GM18507 (cell line): ENCODE measurements at places on chromosomes 16 and 17.

DNA sequence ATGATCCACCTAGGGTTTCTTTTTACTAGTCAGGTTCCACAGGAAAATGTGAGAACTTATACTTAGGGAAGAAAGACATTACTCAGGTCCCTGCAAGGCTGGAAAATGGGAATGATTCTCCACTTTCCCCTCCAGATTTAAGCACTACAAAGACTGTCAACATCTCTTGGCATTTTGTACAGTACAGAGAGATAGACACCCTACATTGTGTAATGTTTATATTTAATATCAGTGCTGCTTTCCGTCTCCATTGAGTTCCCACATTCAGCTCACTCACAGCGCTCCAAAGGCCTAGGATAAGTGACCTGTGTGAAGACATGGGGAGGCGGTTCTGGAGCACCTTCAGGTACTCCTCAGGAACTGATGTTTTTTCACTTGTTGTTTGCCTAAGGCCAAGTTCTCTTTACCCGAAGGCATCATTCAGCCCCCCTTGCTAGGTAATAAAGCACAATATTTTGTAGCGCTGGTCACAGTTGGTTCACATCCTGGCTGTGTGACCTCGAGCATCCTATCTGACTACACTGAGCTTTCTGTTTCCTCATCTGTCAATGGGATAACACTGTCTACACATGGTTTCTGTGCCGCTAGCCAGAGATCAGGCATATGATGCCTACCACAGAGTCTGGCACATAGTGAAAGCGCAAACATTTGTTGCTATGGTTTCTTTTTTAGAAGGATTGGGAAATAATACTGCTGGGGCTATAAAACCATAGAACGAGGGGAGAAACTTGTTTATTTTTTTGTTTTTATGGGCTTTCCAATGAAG, 226.6 kb downstream of the ZFHX3 start:
- DNase-seq, result no peak

DNA sequence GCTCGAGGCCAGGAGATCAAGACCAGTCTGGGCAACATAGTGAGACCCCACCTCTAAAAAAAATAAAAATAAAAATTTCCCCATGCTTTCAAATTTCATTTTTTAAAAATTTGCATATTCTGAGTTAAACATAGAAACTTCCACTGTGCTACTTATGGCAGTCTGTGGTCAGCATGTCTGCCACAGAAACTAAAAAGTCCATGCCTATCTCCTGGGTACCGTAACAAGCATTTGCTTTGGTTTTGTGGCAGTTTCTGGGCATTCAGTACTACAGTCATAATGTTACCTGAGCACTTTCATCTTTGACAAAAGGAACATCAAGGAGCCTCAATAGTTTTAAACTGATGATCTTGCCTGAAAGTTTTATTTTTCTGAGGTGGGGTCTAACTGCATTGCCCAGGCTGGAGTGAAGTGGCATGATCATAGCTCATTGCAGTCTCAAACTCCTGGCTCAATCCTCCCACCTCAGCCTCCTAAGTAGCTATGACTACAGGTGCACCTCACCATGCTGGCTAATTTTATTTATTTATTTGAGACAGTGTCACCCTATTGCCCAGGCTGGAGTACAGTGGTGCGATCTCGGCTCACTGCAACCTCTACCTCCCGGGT, 13.2 kb upstream of the ITGA2B start:
- DNase-seq, result no peak

- no peak for DNase-seq
These were observed 13.9 kb upstream of the GINS3 start for GRCh38 chr16:58378401-58378800.

DNA sequence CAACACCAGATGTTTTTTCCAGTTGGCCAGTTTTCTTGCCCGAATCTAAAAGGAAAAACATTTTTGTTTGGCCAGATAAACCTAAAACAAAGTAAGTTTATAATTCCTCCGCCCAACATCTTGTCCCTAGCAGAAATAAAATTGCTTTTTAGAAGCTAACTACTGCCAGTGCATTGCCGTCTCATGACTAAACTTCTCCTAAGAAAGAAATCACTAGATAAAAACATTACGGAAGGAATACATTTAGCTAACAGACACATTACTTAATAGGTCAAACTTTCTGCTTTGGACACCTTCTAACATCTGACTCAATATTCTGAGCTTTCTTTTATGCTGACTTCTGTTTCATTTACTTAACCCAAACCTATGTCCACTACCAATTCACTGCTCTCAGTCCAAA, 36.2 kb downstream of the FBXL20 start:
- no peak for DNase-seq

- DNase-seq, result no peak
These were observed 104.6 kb downstream of the GNAO1 start for GRCh38 chr16:56295739-56296527.

DNA sequence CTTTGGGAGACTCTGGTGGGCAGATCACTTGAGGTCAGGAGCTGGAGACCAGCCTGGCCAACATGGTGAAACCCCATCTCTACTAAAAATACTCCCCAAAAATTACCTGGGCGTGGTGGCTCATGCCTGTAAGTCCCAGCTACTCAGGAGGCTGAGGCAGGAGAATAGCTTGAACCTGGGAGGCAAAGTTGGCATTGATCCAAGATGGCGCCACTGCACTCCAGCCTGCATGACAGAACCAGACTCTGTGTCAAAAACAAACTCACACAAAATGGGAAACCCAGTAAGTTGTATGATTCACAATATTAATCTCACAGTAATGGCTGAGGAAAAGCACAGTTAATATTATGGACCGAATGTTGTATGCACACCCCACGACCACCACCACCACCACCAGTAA, 24.3 kb downstream of the WSB1 start:
- DNase-seq, result no peak

GRCh38 chr17:65918916-65919315, 273.0 kb downstream of the CEP112 start:
- DNase-seq, result no peak

DNA sequence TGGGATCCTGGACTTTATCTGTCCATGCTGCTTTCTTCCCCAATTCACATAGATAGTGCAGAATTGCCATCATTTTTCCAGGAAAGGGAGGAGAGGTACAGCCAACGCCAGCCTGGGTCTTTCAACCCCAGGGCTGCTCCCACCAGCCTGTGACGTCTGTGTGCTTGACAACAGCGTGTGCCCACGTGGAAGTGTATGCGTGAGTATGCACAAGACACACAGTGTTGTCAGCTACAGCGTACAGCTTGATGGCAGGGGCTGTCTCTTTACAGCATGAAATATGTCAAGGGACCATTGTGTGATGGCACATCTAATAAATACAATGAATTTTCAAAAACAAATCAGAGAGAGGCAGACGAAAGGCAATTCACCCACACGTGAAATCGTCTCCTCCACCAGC, 62.3 kb downstream of the GSG1L start:
- DNase-seq, result no peak
